ENCODE measurements at places on chromosomes 2 and 18.

GRCh38 chr18:41783065-41783818 lies 171.8 kb upstream of the PIK3C3 start:
- no peak for DNase-seq

DNA sequence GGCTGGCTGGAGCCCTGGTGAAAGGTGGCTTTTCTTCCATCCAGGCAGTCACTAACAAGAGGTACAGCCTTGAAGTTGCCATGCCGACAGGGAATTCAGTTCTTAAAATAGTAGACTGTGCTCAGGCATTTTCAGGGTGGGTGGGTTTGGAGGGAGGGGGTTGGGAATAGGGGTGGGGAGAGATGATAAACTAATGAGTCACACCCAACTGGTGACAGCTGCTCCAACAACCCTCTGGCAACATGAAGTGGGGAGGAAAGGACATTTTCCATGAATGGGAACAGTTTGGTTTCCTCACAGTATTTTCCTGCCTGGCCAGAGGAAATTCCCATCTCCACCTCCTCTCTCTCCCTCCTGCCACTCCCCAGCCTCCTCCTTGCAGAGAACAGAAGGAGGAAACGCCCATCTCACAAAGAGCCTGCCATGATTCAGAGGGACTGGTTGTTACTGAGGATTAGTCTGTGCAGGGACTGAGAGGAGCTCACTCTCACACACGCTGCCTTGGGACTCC lies 113.0 kb upstream of the SLC1A4 start:
- DNase-seq: no peak

GRCh38 chr2:104412384-104412783 lies 441.5 kb upstream of the POU3F3 start:
- peak; percentile 60 for DNase-seq

GRCh38 chr2:102181919-102182635 lies 4.7 kb upstream of the IL1RL2 start:
- no peak for DNase-seq

DNA sequence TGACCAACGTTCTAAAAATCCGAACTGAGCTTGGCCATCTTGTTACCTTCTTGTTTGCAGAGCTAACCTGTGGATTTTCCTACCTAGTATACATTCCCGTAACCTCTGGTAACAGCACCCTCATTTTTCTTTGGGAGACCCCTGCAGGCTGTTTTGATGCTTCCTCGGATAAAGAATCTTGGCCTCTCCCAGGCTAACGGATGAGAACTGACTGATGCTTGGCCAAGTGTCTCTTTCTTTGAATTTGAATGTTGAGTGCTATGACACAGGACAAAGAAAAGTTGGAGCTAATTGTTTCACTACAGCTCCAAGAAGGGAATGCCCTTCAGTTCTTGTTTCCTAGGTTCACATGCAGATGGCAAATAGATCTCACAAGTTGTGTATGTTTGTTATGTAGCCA lies 19.3 kb upstream of the CAVIN2 start:
- DNase-seq: no peak

DNA sequence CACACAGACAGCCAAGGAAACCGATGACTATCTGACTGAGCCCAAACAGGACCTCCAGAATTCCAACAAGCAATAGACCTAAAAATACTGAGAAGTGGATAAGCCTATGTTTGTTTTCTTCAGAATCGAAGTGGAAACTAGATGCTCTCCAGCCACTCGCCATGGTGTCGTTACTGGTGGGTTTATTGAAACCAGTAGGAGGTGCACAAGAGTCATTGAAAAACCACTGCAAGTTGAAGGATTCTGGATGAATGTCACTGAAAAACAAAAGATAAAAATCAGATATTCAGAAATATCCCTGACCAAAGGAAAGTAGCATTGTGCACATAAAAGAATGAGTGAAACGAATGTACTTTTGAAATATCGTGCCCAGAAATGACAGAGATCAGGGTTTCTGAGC lies 15.3 kb downstream of the TM4SF20 start:
- no peak for DNase-seq

DNA sequence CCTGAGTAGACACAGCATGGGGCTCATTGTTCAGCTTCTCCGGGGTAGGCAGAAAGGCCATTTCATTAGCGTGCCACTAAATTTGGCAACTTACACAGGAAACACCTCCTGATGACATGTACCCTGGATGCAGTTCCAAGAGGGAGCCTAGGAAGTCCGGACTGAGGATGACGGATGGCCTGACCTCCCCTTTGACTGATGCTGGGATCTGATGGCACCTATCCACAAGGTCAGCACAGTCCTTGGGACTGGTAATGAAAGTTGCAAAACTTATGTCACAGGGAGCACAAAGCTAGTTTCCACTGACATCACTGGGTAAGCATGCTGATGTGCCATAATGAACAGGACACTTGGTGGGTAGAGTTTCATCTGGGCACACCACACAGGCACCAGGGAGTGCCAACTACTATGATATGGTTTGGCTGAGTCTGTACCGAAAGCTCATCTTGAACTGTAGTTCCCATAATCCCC lies 126.7 kb upstream of the ARL4C start:
- no peak for DNase-seq

DNA sequence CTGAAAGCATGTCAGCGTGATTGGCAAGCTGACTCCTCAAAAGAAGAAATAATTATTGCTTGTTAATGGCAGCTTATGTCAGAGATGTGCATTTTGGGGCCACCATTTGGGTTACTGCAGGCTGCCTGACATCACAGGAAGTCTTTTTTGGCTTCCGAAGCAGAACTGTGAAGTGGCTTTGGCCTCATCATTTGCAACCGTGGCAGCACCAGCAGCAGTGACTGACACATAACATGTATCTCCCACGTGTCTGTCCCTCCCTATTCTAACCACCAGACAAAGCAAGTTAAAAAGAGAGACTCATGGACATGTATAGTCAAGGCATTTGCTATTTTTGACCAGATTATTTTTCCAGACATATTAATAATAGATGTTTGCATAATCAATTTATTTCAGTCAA lies 488.7 kb upstream of the ACVR2A start:
- DNase-seq: no peak

GRCh38 chr18:47323158-47323557 lies 71.7 kb upstream of the SKOR2 start:
- DNase-seq: no peak

DNA sequence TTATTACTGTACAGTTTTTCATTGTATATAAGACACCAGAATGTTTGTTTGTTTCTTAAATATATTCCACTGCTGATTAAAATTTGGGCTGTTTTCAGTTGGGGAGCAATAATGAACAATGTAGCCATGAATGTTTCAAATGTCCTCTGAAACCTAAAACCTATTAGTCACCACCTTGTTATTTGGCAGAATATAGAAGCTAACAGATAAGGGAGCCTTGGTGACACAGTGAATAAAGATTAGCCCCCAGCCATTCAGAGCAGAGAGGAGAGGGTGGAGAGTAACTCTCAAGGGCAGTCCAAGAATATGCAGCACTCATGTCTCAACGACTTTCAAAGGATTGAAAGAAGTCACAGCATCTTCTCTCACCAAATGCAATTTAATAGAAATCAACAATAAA lies 43.1 kb upstream of the ATP8B1 start:
- DNase-seq: no peak

- DNase-seq: no peak
Observed at GRCh38 chr2:148013876-148014275, 6.7 kb downstream of the ORC4 start.
